ENCODE measurements at places on chromosomes 5 and 9.

DNA sequence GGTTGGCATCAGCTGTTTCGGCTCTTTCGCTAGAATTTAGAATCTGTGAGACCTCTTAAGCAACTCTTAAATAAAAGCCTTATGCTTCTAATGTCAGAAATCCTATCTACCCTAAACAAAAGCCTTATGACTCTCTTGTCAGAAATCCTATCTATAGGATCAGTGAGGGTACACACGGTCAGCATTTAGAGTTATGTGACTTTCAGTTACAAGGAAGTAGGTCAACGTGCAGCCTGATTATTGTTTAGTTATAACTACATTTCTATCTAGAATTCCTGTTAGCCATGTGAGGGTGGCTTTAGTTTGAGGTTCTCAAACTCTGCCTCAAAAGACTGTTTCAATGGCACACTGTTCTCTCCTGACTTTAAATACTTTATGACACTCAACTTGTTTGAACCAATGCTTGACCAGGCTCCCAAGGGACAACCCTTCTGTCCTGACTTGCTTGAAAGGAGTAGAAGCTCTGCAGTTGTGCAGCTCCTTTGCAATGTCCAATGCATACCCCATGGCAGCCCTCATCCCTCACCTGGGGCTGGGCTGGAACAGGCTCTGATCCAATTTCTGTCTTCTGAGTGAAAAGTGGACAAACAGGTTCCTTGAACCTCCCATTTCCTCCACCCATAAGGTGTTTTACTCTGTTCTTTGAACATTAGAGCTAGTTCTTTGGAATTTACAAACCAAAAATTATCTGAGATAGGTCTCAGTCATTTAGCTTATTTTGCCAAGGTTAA lies 251.6 kb upstream of the PIK3R1 start:
- DNase-seq, result no peak

- no peak for DNase-seq
These were observed 582.2 kb downstream of the KIF4B start for GRCh38 chr5:155595791-155596190.

- DNase-seq, result peak; percentile 55
These were observed 608.0 kb upstream of the ACO1 start for GRCh38 chr9:31776471-31776870.

GRCh38 chr9:119268985-119269384 lies 100.2 kb downstream of the BRINP1 start:
- DNase-seq, result no peak

DNA sequence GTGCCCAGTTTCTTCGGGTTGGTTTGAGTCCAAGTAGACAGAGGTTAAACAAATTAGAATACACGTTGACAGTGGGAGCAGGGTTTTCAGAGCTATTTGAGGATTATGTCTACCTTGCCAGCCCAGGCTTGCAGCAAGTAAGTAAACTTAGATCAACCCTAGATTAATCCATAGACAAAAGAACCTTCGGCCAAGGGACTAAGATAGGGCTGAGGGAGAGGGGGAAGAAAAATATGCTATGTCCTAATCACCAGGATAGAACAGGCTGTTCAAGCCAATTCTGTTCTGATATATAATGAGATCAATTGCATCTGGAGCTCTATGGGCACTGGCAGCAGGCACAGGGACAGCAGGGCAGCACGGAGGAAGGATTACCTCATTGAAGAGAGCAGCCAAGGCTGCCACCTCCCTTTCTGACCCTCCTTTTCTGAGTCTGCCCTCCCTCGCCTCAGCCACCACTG lies 377.7 kb downstream of the PIK3R1 start:
- DNase-seq, result no peak
